Nephron progenitor cell (in vitro differentiated cells): ENCODE measurements at places on chromosomes 5 and 9.

- DNase-seq = no peak
Observed at GRCh38 chr5:77250021-77250420, 39.5 kb downstream of the PDE8B start.

- DNase-seq = no peak
Observed at GRCh38 chr5:62333250-62333794, 27.3 kb downstream of the KIF2A start.

DNA sequence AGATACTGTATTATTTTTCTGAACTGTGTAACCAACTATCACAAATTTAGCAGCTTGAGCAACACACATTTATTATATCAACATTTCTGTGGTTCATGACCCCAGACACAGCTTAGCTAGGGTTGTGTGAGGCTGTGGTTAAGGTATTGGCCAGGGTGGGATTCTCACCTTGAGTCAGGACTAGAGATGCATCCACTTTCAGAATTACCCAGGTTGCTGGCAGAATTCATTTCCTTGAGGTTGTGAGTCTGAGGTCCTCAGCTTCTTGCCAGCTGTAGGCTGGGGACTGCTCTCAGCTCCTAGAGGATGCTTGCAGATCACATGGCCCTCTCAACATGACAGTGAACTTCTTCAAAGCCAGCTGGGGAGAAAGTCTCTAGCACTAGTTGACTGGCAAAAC, 122.5 kb upstream of the RASGRF2 start:
- DNase-seq = no peak

- DNase-seq = no peak
Observed at GRCh38 chr5:94276751-94277150, 341.7 kb downstream of the KIAA0825 start.

DNA sequence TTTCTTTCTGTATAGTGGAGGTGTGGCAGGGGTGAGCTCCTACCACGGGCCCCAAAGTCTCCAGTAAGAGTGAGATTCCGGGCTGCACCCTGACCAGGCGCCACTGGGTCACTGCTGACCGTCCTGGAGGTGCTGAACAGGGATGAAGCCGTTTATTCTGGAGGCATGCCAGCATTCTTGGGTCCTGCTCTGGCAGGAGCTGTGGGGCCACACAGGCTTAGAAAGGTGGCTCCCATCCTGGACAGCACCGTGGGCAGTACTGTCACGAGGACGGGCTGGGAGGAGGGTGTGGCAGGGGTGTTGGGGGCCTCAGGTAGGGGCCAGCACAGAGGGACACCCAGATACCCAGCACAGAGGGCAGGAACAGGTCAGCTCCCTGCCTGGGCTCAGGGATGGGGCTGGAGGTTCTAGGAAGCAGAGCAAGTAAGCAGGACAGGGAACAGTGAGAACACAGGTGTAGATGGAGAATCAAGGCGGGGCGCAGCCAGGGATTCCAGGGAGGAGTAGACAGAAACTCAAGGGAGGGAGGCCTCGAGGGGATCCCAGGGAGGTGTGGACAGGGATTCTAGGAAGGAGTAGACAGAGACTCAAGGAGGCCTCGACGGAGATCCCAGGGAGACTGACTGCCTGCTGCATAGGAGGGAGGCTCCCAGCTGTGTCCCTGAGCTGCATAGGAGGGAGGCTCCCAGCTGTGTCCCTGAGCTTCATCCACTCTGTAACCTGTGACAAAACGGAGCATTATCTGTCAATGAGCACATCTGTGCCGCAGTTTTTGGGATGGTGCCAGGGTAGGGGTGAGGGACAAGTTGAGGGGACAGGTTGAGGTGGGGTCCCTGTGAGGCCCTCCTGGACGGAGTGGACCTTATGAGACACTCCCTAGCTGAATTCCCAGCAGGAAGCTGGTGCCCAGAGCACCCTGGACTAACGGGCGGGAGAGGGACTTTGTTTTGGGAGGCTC, 1.1 kb upstream of the PLEKHG4B start:
- DNase-seq = no peak

- DNase-seq = no peak
Observed at GRCh38 chr5:13591621-13592020, 352.9 kb downstream of the DNAH5 start.

GRCh38 chr5:143119881-143120341, 283.6 kb downstream of the NR3C1 start:
- DNase-seq = no peak

- DNase-seq = no peak
Observed at GRCh38 chr5:38473008-38473407, 83.4 kb downstream of the LIFR start.

- DNase-seq = no peak
Observed at GRCh38 chr9:105503881-105504280, 54.0 kb upstream of the FKTN start.

DNA sequence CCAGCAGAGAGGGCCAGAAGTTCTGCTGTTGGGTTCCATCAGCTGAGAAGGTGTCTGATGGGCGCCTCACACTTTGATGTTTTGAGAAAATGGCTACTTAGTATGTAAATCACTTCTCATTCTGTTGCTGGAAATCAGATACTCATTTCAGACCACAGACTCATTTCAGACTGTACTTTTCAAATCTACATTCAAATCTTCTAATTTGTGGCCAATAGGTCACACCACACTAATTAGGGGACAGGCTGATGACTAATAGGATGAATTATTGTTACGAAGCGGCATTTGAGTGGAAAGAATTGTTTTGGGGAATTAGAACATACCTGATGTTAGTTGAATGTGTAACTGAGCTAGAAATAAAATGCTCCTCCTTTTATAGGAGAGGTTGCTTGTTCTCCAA, 13.2 kb downstream of the MTAP start:
- DNase-seq = no peak

- DNase-seq = no peak
Observed at GRCh38 chr9:33651125-33651524, 127.1 kb downstream of the ANKRD18B start.

GRCh38 chr9:99970481-99970880, 64.0 kb downstream of the STX17 start:
- no peak for DNase-seq
